ENCODE measurements at places on chromosomes 11 and 22. TPM values are rescaled to one million over a fixed set of nuclear protein-coding genes. Genes with fewer than 3 reads are reported as not detected.

DNA sequence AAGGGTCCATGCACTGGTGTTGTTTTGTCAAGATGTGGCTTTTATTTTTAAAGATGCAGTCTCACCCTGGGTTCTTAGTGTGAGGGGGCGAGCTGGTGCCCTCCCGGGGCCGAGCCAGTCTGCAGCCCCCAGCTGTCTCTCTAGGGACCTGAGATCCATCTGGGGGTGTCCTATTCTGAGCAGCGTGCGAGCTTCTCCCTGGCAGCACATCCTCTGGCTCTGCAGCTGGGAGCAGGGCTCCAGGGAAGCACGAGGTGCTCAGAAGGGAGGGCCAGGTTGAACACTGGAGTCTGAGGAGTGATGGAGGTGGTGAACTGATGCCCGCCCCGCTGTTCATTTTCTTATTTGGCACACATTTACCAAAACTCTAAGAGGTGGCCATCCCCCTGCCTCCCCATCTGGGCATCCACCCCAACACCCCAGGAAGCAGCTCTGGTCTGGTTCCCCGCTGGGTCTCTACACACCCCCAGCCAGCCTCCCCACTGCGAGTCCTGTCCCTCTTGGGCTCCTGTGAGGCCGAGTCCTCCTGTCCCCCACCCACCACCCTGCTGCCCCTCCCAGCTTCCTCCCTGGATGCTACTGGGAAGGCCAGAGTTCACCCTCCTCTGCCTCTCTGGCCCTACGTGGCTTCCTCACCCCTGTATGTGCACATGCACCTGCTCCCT, 956.4 kb downstream of the BRD1 start:
- peaks cover 33% of the 10 kb centered on the region for H3K4me1 ChIP-seq
- no peak overlapping the region for H3K4me3 ChIP-seq
- no peak overlapping the region for H3K27ac ChIP-seq
- peaks cover 10% of the 10 kb centered on the region for H3K27me3 ChIP-seq

DNA sequence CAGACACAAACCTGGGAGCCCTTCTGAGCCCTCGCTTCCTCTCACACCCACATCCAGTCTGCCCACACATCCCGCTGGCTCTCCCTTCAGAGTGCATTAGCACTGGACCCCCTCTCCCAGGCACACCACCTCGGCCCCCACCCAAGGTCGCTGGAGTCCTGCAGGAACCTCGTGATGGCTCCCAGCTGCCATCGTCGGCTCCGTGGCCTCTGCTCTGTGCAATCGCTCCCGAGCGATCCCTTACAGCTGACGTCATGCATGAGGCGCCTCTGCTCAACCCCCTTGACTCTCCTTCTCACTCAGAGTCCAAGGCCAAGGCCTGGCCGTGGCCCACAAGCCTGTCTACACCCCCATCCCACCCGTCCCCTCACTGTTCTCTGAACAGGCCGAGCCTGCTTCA, 183.9 kb downstream of the EFCAB6 start:
- DNase-seq = no peak
- H3K4me1 ChIP-seq = no peaks in the 10 kb centered on the region
- no peak overlapping the region for H3K4me3 ChIP-seq
- no peak overlapping the region for H3K27ac ChIP-seq

GRCh38 chr11:75777461-75778110, 9.0 kb downstream of the DGAT2 start:
- H3K36me3 ChIP-seq = no peaks in the 10 kb centered on the region
- no peak overlapping the region for H3K4me3 ChIP-seq
- H3K27me3 ChIP-seq = no peaks in the 10 kb centered on the region
- H3K27ac ChIP-seq = no peak overlapping the region
- DNase-seq = no peak

- no peak for DNase-seq
- no peaks in the 10 kb centered on the region for H3K27me3 ChIP-seq
- H3K27ac ChIP-seq = no peak overlapping the region
- peaks cover 19% of the 10 kb centered on the region for H3K4me1 ChIP-seq
- H3K36me3 ChIP-seq = no peaks in the 10 kb centered on the region
- no peak overlapping the region for H3K4me3 ChIP-seq
These were observed 2.6 kb downstream of the SAMM50 start for GRCh38 chr22:43957871-43958270.

- no peak overlapping the region for H3K4me3 ChIP-seq
- DNase-seq = no peak
- H3K27me3 ChIP-seq = peaks cover 37% of the 10 kb centered on the region
- H3K4me1 ChIP-seq = peaks cover 6% of the 10 kb centered on the region
These were observed 6.6 kb upstream of the ASCL2 start for GRCh38 chr11:2277008-2277346.

GRCh38 chr11:44529895-44530412, 35.5 kb upstream of the CD82 start:
- DNase-seq = no peak
- H3K4me3 ChIP-seq = no peak overlapping the region
- H3K4me1 ChIP-seq = peaks cover 47% of the 10 kb centered on the region
- H3K27me3 ChIP-seq = peaks cover 2% of the 10 kb centered on the region

DNA sequence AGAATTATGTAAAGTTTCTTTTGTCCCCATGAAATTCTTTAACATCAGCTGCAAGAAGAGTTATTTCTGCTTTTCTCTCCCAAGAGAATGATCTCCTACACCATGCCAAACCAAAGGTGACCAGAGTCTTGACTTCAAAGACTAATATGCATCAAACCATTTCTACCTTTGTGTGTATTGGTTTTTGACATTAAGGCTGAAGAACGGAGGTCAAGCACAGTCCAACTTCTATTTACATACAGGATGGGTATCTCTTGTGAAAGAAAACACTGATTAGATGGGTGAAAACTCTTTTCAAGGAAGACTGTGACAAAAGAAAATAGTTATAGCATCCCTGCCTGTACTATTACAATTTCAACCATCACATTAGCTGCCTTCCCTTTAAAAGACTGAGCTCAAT, 256.3 kb downstream of the CADM1 start:
- no peaks in the 10 kb centered on the region for H3K4me1 ChIP-seq
- no peaks in the 10 kb centered on the region for H3K36me3 ChIP-seq
- DNase-seq = no peak
- H3K27me3 ChIP-seq = no peaks in the 10 kb centered on the region

DNA sequence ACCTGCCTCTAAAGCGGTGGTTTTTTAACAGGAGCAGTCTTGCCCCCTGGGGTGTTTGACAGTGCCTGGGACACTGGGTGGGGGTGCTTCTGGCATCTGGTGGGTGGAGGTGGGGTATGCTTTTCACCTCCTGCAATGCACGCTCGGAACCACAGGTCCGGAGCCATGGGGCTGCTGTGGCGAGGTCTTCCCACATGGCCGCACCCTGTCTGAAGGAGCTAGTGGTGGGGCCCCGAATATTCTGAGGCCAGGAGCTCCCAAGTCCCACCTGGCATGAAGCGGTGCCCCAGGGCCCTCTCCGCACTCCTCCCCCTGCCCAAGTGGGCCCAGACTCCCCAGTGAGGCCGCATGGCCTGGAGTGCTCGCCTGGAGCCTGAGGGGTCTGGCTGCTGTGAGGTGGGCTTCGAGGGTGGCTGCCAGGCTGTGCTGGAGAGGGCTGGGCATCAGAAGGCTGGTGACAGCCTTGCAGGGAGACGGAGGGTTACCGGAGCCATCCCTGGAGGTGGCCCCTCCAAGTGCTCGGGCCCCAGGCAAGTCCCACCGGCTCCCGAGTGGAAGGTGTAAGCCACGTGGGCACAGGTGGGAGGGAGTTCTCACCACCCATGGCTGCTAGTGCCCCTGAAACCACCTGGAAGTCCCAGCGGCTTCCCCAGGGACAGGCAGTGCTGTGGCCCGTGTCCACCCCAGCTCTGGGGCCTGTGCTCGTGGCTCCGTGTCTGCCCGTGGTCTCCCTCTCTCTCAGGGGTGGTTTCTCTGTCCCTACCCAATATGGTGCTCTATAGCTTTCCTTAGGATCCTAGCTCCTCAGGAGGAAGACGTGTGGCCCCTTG, 15.1 kb downstream of the TBX1 start:
- no peak for DNase-seq
- no peaks in the 10 kb centered on the region for H3K36me3 ChIP-seq
- H3K27ac ChIP-seq = no peak overlapping the region
- peaks cover 57% of the 10 kb centered on the region for H3K27me3 ChIP-seq

DNA sequence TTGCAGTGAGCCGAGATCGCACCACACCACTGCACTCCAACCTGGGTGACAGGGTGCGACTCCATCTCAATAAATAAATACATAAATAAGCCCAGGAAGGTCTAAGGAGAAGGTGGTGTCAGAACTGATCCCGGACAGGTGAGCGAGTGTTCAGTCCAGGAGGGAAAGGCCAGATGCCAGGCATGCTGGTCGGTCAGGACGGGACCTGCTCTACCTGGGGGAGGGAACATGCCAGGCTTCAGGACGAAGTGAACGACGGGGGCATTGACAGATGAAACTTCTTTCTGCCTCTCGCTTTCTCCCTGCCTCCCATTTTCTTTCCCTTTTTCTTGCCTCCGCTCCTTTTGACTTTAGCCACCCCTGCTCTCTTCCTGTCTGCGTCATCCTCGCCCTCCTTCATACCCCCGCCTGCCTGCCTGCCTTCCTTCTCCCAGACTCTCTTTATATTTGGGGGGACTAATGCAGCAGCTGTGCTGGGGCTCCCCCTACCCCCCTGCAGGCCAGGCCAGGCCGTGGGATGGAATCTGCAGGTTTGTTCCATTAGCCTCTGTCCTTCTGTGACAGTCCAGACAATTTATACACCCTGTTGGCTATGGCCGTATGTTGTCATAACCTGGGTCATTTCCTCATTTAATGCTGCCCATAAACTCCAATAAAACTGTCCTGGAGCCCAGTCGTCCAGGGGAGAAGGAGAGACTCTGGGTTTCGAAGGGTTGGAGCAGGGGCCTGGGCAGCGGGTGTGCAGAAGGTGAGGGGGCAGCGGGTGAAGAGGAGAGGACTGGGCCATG, 209.2 kb upstream of the TBCEL start:
- H3K4me1 ChIP-seq = no peaks in the 10 kb centered on the region
- H3K36me3 ChIP-seq = no peaks in the 10 kb centered on the region
- no peak overlapping the region for H3K4me3 ChIP-seq
- H3K27ac ChIP-seq = no peak overlapping the region
- no peak for DNase-seq

DNA sequence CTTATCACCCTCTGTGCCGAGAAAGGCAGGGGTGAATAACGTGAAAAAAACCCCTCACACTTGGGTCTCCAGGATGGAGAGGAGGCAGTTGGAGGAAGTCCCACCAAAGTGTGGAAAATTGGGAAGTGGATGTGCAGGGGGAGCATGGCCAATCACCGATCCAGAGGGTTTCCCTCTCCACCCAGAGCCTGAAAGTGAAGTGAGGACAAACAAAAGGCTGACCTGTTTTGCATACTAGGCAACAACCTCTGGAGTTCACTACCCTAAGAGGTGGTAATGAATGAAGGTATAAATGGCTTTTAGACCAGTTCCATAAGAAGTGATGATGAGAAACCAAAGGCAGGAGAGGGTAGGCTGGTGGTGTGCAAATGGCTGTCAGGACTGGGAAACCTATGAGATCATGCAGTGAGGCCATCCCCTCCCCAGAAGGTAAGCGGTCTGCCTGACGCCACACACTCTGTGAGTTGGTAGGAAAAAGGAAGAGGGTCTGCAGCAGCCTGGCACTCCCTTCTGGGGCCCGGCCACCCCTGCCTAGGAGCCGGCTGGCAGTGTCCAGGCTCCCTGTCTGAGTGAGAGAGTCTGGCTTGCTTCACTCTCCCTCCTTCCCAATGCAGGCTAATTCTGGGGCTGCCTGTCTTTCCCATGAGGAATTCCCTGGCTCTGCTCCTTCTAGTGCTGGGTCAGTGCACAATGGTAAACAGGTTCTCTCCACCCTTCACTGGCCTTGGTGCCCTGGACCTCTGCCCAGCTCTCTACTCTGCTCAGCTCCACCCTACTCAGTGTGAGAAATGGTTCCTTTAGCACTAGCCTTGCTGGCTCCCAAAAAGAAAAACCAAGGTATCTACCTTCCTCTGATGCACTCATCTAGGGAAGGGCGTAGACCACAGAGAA, 15.6 kb downstream of the TBC1D10A start:
- H3K27me3 ChIP-seq = no peaks in the 10 kb centered on the region
- DNase-seq = no peak
- H3K4me3 ChIP-seq = no peak overlapping the region
- no peaks in the 10 kb centered on the region for H3K36me3 ChIP-seq
- peaks cover 24% of the 10 kb centered on the region for H3K4me1 ChIP-seq

DNA sequence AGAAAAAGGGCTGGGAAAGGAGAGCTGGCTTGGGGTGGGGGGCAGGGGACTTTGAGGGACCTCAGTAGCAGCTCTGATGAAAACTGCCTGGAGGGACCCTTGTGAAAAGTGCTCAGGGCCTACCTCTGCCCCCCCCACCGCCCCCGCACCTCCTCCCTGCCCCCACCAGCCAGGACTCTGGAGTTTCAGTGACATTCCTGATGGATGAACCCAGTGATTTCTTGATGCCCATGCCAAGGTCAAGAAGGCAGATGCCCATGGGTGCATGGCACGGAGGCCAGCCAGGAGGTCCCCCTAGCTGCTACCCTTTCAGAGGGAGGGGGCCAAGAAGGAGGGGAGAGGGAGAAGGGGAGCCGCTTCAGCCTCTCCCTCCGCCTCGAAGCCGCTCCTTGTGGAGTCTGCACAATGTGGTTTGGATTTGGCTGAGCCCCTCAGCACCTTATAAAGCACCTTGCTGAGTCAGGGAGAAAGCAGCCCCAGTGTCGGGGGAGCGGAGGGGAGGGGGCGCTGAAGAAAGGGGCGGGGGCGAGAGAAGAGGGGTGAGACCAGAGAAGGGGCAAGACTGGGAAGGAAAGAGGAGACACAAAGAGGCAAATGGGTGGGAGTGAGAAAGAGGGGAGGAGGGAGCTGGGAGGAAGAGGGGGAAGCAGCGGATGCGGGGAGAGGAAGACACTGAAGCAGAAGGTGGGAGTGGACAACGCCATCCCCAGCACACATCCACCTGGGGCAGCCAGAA, 2.1 kb upstream of the CLCF1 start:
- H3K4me1 ChIP-seq = peaks cover 35% of the 10 kb centered on the region
- no peaks in the 10 kb centered on the region for H3K36me3 ChIP-seq
- no peak overlapping the region for H3K27ac ChIP-seq
- no peak overlapping the region for H3K4me3 ChIP-seq
- H3K27me3 ChIP-seq = peaks cover 45% of the 10 kb centered on the region

GRCh38 chr22:45966895-45967365, 10.0 kb downstream of the WNT7B start:
- H3K4me1 ChIP-seq = peaks cover 19% of the 10 kb centered on the region
- H3K36me3 ChIP-seq = no peaks in the 10 kb centered on the region

GRCh38 chr11:19978668-19979518, 181.4 kb downstream of the DBX1 start:
- H3K27me3 ChIP-seq = no peaks in the 10 kb centered on the region
- DNase-seq = no peak
- H3K36me3 ChIP-seq = no peaks in the 10 kb centered on the region
- no peak overlapping the region for H3K27ac ChIP-seq

- H3K36me3 ChIP-seq = no peaks in the 10 kb centered on the region
- no peak overlapping the region for H3K4me3 ChIP-seq
- H3K27me3 ChIP-seq = no peaks in the 10 kb centered on the region
- no peak overlapping the region for H3K27ac ChIP-seq
- no peak for DNase-seq
- no peaks in the 10 kb centered on the region for H3K4me1 ChIP-seq
These were observed 227.8 kb downstream of the DCDC1 start for GRCh38 chr11:31141789-31142188.

- H3K27me3 ChIP-seq = no peaks in the 10 kb centered on the region
- peak; percentile 6 for DNase-seq
- peaks cover 7% of the 10 kb centered on the region for H3K4me1 ChIP-seq
- peaks cover 11% of the 10 kb centered on the region for H3K36me3 ChIP-seq
- no peak overlapping the region for H3K27ac ChIP-seq
- no peak overlapping the region for H3K4me3 ChIP-seq
These were observed 1.9 kb downstream of the REXO2 start for GRCh38 chr11:114440971-114441763.

Gene MRGPRX4
- not detected for total RNA-seq

Gene TUBA8
- total RNA-seq = 28.2 TPM

Gene CCDC15
- 4.0 TPM for total RNA-seq

Gene OR51I2
- total RNA-seq = not detected

Gene CEP126
- total RNA-seq = 3.5 TPM

Gene MLC1
- 0.31 TPM for total RNA-seq

Gene GUCY1A2
- 14.3 TPM for total RNA-seq

All from muscle of leg (tissue), 16 donors.